ENCODE measurements at places on chromosomes 16 and 17.

DNA sequence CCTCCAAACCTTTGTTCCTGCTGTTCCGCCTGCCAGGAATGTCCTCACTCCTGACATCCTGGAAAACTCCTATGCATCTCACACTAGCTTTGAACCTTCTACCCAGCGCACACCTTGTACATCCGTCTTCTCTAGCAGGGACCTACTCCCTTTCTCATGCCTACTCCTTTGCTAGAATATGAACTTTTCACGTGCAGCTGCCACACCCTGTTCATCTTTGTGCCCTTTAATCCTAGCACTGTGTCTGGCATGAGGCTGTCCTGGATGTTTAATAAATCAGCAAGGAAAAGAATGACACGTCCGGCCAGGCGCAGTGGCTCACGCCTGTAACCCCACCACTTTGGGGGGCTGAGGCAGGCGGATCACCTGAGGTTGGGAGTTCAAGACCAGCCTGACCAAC is 111.0 kb downstream of the NTN1 start:
- no peak for DNase-seq

GRCh38 chr16:3562914-3563480 is 14.2 kb downstream of the NLRC3 start:
- no peak for DNase-seq

DNA sequence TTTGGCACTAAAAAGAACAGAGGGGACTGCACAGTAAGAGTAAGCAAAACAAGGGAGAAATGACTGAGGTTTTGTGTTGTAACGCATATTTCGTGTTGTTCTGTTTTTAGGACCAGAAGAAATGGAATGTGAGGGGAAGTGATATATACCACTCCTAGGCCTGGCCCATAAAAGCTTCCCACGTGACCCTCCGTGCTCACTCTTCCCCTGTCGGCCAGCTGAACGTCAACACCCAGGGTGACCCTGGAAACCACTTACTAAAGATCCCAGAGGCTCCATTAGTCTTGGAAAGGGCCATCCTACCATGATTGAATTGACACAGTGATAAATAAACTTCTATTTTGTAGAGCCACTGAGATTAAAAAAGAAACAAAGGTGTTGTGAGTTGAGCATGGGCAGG is 79.8 kb downstream of the HELZ start:
- no peak for DNase-seq

DNA sequence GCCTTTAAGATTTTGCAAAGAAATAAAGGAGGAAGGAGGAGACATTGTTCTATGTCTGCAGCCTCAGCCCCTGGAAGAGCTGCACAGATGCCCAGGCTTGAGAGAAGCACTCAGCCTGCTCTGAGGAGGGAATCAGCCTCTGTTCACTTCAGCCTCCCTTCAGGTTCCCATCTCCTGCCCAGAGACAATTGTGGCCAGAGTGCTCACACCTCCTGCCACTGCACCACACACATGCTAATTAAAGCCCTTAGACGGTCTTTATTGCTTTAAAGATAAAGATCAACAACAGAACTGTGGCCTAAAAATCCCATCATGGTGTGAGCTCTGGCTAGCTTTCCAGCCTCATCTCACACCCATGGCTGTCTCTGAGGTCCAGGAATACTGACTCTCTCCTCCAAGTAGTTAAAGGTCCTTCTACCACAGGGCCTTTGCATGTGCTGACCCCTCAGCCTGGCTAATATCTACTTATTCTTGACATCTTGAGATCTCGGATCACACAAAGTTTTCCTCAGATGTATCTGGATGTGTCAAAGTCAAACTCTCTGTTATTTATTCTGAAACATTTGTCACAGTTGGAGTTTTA is 33.8 kb downstream of the CHD9NB start:
- no peak for DNase-seq

- no peak for DNase-seq
Observed at GRCh38 chr17:78362232-78362631, 2.4 kb upstream of the SOCS3 start.

GRCh38 chr16:57146735-57147134 is 39.1 kb downstream of the PSME3IP1 start:
- no peak for DNase-seq

GRCh38 chr17:73719588-73720071 is 75.4 kb upstream of the SDK2 start:
- DNase-seq = no peak

DNA sequence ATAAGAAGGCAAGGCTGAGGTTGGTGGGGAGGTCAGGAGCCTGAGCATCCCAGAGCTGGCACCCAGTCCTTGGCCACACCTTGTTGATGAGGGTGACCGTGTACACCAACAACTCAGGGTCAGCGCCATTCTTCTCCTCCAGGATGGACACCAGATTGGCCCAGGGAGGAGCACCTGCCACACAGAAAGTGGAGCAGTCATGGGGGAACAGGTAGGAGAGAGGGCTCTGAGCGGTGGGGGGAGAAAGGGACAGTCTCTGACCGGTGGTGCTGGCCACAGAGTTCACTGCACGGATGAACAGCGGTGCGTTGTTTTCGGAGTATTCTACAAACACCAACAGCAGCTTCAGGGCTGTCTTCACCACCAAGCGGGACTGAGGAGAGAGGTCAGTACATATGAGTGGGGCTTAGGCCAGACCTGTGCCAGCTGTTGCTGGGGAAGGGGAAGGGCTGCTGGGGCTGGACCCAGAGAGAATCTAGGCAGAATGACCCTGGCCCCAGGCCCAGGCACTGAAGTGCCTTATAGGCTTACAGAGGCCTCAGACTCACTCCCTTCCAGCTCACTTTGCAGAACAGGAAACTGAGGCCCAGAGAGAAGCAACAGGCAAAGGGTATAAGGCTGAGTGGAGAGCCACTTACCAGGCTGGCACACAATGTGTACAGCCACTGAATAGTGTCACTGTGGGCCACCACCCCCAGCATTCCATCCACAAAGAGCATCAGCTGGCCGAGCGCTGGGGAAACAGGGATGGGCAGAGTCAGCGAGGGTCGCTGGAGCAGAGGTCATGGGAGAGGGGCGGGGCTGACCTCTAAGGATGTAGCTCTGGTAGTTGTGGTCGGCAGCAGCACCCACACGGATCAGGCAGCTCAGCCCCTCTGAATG is 9.6 kb downstream of the FHOD1 start:
- no peak for DNase-seq

DNA sequence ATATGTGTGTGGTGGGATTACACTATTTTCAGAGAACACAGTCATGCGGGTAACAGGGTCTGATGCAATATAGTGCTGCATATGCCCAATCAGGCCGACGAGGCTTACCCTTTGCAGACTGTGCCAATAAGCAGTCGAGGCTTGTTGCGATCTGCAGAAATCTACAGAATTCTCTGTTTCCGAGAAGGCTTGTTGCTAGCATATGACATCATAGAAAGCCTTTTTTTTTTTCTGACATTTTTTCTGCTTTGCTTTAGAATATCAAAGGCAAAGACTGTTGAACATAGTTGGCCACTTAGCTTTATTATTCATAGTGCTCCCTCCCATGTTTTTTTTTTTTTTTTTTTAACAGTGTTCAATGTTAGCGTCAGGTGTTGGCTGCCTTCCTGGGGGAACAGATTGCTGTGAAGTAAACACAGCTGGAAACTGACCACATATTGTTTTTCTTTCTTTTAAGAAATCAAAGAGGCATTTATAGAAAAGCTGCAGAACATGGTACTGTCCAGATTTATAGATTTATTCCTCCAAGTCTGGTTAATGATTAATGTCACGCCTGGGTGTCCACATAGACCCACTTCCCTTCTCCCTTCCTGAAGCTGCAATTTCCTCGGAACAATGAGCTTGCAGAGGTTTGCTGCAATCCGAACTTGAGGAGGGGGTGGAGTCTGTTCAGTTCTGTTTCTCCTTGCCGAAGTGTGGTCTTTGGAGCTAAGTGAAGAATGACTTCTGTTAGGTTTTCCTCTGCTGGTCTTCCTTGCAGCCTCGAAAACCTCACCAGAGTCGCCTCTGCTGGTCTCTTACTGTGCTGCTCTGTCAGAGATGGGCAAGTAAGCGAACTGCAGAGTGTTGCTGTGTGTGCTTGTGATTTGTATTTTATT is 87.3 kb downstream of the MAP2K6 start:
- no peak for DNase-seq

GRCh38 chr17:38958756-38959155 is 8.4 kb downstream of the FBXO47 start:
- no peak for DNase-seq

DNA sequence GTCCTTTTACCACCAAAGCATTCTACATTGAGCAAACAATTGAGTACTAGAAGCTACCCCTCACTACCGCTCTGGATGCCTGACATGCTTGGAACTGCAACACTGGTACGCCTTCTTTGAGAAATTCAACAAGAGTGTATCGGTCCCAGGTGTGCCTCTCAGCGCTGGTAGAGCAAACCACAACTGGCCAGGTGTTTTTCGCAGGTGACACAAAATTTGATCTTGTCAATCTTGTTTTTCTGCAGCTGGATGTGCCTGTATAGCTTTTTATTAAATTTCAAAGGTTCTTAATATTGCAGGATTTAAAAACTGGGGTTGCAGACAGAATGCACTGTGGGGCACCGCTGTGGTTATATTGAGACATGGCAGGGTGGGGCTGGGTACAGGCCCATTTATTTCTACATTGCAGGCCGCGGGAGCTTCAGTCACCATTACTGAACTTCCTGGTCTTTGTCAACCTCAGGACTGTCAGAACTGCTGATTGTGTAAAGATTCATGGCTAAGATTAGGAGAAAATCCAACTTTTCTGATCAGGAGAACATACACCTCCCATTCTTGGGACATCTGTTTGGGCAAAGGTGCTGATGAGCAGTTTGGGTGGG is 4.5 kb upstream of the SNX20 start:
- DNase-seq = no peak

DNA sequence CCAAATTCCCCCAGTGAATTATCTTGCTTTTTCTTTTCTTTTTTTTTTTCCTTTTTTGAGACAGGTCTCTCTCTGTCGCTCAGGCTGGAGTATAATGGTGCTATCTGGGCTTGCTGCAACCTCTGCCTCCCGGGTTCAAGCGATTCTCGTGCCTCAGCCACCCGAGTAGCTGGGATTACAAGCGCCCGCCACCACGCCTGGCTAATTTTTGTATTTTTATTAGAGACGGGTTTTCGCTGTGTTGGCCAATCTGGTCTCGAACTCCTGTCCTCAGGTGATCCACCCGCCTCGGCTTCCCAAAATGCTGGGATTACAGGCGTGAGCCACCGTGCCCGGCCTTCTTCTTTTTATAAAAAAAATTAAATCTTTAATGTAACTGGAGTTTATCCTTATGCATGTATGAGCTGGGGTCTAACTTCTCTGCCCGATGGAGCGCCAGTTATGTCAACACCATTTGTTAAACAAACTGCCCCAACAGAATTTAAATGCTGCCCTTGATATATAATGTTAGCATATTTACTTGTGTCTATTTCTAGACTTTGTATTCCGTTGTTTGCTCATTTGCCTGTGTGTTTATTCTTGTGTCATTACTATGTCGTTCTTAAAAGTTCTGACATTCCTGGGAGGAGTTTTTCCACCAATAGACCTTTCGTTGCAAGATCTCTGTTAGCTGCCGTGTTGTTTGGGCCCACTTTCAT is 535 bp upstream of the AURKB start:
- no peak for DNase-seq

DNA sequence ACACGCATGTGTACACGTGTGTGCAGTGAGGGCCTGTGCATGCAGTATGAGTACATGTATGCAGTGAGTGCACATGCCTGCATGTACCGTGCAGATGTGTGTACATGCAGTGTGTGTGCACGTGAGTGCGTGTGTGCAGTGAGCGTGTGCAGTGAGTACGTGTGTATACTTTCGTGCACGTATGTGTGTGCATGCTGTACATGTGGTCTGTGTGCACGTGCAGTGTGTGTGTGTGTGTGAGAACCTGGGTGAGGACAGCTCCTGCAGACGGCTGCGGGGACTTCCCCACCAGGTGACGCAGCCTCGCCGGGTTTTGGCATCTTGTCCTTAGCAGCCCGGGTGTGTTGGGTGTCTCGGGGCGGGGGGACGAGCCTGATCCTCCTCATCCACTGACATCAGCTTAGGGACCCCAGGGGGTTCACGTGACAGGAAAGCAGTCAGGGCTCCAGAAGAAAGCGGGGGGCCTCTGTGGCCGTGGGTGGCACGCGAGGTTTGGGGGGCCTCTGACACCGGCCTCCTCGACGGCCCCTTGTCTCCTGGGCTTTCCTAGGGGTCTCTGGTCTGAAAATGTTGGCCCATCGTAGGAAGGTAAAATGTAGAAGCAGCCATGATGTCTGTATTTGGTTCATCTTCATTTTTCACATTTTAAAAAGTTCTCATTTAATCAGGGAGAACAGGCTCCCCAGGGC is 119.6 kb upstream of the ZNF750 start:
- DNase-seq = no peak

DNA sequence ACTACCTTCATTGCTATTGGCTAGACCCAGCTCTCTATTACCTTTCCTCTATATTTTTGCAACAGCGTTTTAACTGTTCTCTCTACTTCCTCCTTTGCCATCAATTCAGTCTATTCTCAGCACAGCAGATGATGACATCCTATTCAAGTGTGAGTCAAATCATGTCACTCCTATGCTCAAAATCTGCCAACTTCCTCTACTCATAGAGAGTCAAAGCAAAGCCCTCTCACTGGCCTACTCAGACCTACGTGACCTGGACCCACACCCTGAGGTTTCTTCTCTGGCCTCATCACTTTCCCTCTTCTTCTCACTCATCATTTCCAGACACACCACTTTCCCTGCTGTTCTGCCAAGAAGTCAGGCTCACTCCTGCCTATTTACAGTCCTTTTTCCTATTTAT is 289.0 kb upstream of the AXIN2 start:
- no peak for DNase-seq

- no peak for DNase-seq
Observed at GRCh38 chr17:49832840-49833599, 14.8 kb downstream of the TAC4 start.

GRCh38 chr17:56978441-56979090 is 635 bp downstream of the SCPEP1 start:
- DNase-seq = no peak

GRCh38 chr17:61260071-61260797 is 139.4 kb upstream of the TBX2 start:
- DNase-seq = no peak

- no peak for DNase-seq
Observed at GRCh38 chr16:82185012-82185411, 15.0 kb upstream of the MPHOSPH6 start.

DNA sequence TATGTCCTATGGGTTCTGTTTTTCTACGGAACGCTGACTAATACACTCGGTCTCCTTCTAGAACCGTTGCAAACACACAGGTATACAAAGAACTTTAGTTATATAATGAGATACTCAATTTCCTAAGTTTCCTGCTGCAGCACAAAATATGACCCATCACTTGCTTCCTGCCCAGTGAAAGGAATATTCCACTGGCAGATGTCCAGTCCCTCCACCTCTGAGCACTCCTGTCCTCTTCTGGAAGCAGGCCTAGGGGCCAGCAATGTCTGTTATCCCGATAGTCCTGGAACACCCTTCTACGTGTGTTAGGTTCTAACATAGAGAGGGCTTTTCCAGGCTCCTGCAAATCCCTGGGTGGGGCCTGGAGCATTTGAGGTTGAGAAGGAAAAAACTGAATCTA is 32.7 kb downstream of the ADAMTS18 start:
- DNase-seq = no peak

GRCh38 chr17:2192367-2193057 is 111.1 kb downstream of the SMG6 start:
- peak; percentile 55 for DNase-seq
